ENCODE measurements at places on chromosomes 1 and 21. TPM values are rescaled to one million over a fixed set of nuclear protein-coding genes. Genes with fewer than 3 reads are reported as not detected.

NDUFS5 gene
- total RNA-seq, result 75.0 TPM

IFNAR2 gene
- 6.4 TPM for total RNA-seq

IPO13 gene
- 6.7 TPM for total RNA-seq

SH3BGR gene
- total RNA-seq, result 3.5 TPM

C1QB gene
- total RNA-seq, result 56.0 TPM

EXOC8 gene
- 7.1 TPM for total RNA-seq

LAPTM5 gene
- total RNA-seq, result 9.2 TPM

FAM151A gene
- total RNA-seq, result not detected

MR1 gene
- 3.3 TPM for total RNA-seq

DPT gene
- total RNA-seq, result 6.1 TPM

DNAI4 gene
- 5.2 TPM for total RNA-seq

SERPINC1 gene
- total RNA-seq, result 0.16 TPM

SZT2 gene
- 28.4 TPM for total RNA-seq

C1orf141 gene
- not detected for total RNA-seq

LENEP gene
- not detected for total RNA-seq

AQP10 gene
- 0.09 TPM for total RNA-seq

SLC30A2 gene
- total RNA-seq, result 51.7 TPM

KRTAP11-1 gene
- total RNA-seq, result not detected

MLLT11 gene
- 0.43 TPM for total RNA-seq

UBL4B gene
- total RNA-seq, result not detected

LRRC3 gene
- 1.7 TPM for total RNA-seq

SLC6A9 gene
- 23.4 TPM for total RNA-seq

C1orf185 gene
- not detected for total RNA-seq

RGS13 gene
- total RNA-seq, result 0.21 TPM

NVL gene
- total RNA-seq, result 12.4 TPM

GREM2 gene
- total RNA-seq, result 0.04 TPM

MFAP2 gene
- total RNA-seq, result 8.0 TPM

PROK1 gene
- not detected for total RNA-seq

GOLPH3L gene
- 29.2 TPM for total RNA-seq

ITLN1 gene
- total RNA-seq, result 0.51 TPM

TMPRSS2 gene
- 88.8 TPM for total RNA-seq

SPRR4 gene
- not detected for total RNA-seq

KPRP gene
- total RNA-seq, result not detected

LCE1B gene
- total RNA-seq, result not detected

NCMAP gene
- 24.7 TPM for total RNA-seq

HTR1D gene
- total RNA-seq, result 0.20 TPM

TAL1 gene
- total RNA-seq, result 0.32 TPM

DNTTIP2 gene
- 23.3 TPM for total RNA-seq

AGRN gene
- 70.6 TPM for total RNA-seq

LYPD8 gene
- total RNA-seq, result not detected

PCNX2 gene
- total RNA-seq, result 10.9 TPM

MYCL gene
- 4.5 TPM for total RNA-seq

MIS18A gene
- 3.2 TPM for total RNA-seq

ADAMTS4 gene
- 6.0 TPM for total RNA-seq
